ENCODE measurements at places on chromosomes 12 and 14. TPM values are rescaled to one million over a fixed set of nuclear protein-coding genes. Genes with fewer than 3 reads are reported as not detected.
A peak's percentile ranks its signal among the peaks of the same experiment; 100 is the strongest.

Gene IAPP
- total RNA-seq: not detected

Gene EPS8
- 37.8 TPM for total RNA-seq

Gene ZFC3H1
- 13.7 TPM for total RNA-seq

DNA sequence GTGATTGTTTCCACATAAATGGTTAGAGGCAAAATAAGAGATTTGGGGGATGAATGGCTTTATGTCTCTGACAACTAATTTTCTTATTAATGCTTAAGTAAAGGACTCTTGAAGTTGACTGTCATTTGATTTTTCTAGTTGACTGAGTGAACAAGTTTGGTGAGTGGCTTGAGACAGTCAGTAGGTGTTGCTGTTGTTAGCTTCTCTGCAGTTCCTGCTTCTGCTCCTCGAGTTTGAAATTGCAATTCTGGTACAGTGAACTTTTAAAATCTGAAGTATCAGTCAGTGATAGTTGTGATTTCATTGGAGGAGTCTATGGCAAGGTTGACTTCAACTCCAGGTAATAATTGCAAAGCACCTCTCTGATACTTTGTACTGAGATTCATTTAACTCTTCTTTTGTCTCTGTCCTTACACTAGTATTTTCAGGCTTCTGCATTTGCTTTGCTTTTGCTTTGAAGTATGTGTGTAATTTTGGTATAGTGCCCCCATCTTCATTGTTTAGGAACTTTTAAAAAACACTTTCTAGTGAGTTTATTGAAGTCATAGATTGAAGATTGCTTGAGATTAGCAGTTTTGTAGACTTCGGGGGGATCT lies 415.5 kb downstream of the PCNX1 start:
- DNase-seq: peak; percentile 61

DNA sequence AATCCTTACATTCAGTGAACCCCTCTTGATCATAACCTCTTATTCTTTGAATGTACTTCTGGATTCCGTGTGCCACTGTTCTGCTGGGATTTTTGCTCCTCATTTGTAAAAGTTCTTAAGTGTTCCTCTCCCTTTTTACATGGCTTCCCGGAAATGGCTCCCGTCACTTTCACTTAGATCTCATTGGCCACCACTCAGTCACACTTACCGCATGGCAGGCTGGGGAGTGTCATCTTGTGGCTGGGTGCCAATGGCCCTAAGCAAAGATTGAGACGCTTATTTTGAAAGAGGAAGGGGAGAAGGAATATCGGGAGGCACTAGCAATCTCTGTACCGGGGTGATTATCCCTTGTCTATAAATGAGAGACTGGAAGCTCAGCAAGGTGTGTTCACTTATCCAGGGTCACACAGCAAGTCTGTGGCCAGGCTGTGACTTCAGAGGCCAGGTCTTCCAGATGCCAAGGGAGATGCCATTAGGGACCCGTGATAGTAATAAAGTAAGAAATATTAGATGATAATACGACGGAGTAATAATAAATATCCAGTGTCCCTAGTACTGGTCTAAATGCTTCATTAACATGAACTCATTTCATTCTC lies 68.8 kb downstream of the RNFT2 start:
- DNase-seq: no peak

GRCh38 chr14:20732979-20733635 lies 12.6 kb upstream of the EDDM3A start:
- DNase-seq: no peak

GRCh38 chr12:43694879-43695278 lies 63.7 kb downstream of the PUS7L start:
- no peak for DNase-seq

GRCh38 chr12:111451649-111452129 lies 46.0 kb downstream of the SH2B3 start:
- peak; percentile 72 for DNase-seq

GRCh38 chr12:114817571-114818425 lies 133.8 kb upstream of the TBX3 start:
- no peak for DNase-seq

Data from PC-3 (cell line).